Nucleus accumbens (tissue), 56 donors: ENCODE measurements at places on chromosomes 5 and 9.

DNA sequence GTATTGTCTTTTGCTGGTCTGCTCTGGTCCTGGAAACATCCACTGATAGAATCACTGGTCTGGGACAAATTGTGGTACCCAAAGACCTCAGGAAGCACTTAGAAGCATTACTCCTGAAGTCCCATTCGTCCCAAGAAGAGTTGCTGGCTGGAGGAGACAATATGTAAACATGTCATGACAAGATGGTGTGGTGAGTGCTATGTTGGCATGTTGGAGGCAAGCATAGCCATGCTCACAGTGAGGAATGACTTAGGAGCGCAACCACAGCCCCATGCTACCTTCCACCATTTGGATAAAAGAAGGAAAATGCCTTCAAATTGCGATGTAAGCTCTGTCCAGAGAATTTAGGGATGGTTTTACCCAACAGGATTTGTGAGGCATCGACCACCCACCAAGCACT lies 115.8 kb upstream of the STC2 start:
- no peak for DNase-seq

GRCh38 chr9:136014924-136015633 lies 53.9 kb upstream of the UBAC1 start:
- no peak for DNase-seq

DNA sequence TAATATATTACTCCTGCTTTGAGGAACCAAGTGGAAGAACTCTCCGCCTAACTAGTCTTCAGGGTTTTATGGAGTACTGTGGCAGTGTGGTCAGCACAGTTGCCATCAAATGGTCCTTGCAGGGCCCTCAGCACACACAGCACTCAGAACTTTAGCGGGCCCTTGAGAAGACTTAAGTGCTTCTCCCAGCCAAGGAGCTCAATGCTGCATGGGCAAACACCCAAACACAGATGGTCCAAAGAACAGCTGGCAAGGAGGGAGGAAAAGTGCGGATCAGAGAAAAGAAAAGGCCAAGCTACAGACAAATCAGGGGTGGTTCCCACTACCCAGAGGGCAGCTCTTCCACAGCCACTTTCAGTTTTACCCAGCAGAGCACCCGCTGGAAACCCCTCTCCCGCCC lies 98.6 kb downstream of the SPOCK1 start:
- no peak for DNase-seq

DNA sequence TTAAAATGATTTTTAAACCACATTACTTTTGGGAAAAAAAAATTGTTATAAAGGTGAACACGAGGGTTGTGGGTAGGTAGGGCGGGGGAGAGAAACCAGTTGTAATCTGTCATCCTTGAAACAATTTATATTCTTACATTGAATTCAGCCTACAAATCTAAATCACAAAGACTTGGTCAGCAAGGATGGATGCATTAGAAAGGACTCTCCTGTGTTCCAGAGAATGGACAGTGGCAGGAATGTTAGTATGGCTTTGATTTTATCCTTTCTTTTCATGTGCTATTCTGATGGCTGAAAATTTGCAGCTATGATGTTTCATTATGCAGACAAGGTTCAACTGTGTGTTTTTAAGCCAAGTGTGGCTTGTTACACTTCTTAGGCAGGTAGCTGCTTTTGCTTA lies 234.7 kb downstream of the SLF1 start:
- no peak for DNase-seq

DNA sequence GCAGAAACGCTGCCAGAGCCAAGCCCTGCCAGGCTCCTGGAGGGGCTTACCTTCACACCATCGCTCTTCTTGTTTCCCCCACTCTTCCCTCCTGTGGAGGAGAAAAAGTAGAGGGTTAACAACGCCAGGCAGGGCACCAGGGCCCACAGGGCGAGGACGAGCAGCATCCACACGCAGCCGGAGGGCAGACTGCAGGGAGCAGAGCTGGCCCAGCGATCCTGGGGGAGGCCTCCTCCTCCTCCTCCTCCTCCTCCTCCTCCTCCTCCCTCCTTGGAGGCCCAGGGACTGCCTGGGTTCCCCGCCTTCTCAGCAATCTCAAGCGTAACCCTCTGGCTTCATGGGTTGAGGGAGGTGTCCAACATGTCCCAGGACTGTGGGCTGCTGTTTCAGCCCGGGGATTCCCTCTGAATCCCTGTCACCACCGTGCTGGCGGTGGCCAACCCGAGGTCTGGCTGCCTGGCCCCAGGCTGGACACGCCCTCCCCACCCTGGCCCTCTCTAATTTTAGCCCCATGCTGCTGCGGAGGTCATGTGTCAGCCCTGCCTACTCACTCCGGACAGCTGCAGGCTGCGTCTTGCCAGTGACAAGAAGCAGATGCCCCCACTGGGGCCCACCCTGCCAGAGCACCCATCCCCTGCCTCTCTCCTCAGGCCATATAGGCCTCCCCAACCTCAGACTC lies 44.3 kb downstream of the CAMK2A start:
- DNase-seq = no peak

DNA sequence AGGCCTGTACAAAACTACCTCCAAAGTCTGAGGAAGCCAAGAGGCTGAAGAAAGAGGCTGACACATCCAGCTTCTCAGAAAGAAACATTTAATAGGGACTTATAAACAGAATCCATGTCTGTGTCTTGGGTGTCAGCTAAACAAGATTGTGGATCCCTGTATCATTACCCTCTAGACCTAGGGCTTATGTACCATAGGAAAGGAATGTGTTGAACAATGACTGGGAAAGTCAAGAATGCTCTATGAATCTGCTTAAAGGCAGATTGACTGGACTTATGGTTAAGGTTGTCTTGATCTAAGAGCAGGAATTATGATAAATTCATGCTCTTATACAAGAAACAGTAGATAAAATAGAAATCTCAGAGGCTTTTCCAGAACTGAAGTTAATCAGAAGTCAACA lies 335.7 kb upstream of the RPS23 start:
- DNase-seq = no peak

DNA sequence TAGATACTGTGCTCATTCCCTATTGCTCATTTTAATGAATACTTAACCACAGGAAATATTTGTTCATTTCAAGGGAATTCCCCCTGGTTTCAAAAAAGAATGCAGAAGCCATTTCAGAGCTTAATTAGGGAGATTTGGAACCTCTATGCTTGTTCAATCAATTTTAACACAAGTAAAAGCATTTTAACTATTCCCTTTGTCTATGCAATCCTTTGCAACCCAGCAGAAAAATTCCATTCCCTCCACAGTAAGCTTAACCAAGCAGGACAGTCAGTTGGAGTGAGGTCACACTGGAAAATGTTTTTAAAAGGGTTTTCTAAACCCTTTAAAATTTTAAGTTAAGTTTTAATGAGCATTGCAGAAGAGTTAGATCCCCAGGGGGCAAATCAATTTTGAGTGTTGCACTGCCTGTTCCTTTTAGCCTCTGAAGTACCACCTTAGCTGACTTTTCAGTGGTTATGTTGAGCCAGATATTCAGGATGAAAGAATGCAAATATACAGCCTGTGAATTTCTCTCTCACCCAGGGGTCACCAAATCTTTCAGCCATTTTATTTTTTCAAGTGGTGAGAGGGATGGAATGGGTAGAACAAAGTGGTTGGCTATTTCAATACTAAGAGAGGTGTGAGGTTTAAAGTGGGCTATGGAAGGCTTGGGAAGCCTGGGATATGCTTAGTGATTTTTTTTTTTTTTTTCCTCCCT lies 356.2 kb upstream of the NUDT12 start:
- DNase-seq = no peak

DNA sequence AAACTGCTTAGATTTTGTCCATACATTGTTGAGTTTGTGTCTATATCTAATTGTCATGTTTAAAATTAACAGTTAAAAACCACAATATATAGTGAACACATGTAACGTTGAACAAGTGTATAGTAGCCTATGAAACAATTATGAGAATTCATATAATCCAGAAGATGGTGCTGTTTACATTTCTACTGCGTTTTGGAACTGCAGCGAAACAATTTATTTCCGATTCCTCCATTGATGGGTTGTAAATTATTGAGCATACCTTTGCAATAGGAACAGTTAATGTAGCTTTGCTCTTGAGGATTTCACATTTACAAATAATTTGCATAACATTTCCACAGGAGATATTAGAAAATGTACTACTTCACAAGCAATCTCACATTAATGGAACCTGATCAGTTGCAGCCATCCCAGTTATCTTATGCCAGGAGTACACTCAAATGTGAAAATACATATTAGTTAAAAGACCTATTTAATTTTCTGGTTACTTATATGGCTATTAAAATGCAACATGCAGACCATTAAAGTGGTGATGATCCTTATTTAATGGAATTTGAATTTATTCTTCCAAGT lies 411.8 kb downstream of the CDH10 start:
- no peak for DNase-seq

DNA sequence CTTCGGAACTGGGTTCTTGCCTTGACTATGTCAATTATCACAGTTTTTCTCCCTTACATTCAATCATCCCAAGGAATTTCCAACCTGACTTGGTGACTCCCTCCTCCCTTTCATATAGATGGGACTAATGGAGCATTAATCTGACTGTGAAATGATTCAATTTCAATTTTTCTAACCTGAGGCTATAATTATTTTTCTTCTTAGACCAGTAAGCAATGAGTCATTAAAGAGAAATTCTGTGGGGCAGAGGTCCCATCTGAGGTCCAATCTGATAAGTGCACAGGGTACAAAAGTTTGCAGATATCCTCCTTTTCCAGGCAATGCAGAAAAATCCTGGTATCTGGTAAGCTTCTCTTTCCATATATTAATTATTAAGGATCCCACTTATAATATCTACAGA lies 18.9 kb downstream of the PDE4D start:
- DNase-seq = no peak

DNA sequence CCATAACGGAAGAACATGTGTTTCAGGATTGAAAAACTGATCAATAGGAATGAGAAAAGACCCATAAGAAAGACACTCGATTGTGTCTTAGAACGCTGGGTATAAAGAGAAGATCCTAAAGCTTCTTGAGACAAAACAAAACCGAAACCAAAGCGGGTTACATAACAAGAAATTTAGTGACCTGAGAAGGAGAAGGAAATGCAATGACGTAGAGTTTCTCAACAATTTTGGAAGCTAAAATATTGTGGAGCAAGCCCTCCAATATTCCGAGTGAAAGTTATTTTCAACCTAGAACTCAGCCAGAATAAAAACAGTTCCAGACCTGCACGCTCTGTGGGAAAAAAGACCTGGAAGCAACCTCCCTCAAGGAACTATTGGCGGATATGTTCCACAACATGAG lies 81.9 kb upstream of the FREM1 start:
- no peak for DNase-seq

DNA sequence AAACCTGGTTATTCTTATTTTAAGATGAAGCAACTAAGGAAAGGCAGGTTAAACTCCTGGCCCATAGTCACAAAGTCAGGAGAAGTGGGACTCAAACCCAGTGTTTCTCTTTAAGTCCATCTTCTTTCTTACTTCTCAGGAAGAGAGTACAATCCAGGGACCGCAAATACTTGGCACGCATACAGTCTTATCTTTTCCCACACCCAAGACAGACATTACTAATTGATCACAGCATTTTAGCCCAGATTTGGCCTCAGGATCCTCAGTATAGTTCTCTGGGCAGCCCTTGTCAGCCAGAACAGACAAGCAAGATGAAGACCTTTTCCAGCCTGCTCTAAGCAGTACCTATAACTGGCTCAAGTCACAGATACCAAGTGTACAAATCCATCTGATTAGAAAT lies 125.5 kb upstream of the RAI14 start:
- no peak for DNase-seq

GRCh38 chr5:150904479-150905311 lies at the start of gene ZNF300:
Gene ZNF300 (minus strand): TSS chr5:150904980. CDS start chr5:150903155, 1,825 bp downstream.
- peak; percentile 71 for DNase-seq

DNA sequence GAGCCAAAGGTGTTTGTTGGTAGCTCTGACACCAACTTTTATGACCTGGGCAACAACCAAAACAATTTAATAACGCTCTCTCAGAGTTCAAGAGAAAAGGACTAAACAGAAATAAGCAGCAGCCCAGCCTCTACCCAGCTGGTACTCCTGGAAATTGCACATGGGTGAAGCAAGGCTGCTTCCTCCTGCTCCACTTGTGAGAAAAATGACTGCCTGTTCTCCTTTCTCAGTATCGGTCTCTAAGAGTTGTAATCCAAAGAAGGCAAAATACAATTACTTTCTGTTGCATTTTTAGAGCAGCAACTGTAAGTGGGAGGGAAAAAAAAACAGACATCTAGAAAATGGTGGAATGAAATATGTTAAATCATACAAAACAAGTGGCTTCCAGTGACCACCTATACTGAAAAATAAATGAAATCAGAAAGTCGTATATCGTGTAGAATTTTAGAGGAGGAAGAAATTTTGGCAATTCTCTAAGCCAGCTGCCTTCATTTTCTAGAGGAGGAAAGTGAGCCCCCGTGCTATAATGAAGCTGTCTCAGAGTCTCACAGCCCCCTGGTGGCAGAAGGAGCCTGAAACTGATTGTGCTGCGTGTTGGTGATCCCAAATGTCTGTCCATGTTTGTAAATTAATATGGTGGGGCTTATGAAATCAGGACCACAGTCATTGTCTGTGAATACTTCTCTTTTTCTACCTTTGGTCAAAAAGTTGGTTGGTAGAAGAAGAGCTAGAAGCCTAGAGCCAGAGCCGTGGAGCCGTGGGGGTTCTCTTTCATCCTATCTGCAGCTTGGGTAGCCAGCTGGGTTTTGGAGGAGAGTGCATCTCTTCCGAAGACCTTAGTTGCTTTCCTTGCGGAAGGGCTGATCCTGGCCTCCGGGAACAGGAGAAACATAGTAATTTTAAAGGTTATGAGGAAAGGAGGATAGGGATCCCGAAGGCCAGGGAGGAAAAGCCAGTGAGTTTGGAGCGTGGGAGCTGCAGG lies 139.9 kb downstream of the PIP5K1B start:
- no peak for DNase-seq

DNA sequence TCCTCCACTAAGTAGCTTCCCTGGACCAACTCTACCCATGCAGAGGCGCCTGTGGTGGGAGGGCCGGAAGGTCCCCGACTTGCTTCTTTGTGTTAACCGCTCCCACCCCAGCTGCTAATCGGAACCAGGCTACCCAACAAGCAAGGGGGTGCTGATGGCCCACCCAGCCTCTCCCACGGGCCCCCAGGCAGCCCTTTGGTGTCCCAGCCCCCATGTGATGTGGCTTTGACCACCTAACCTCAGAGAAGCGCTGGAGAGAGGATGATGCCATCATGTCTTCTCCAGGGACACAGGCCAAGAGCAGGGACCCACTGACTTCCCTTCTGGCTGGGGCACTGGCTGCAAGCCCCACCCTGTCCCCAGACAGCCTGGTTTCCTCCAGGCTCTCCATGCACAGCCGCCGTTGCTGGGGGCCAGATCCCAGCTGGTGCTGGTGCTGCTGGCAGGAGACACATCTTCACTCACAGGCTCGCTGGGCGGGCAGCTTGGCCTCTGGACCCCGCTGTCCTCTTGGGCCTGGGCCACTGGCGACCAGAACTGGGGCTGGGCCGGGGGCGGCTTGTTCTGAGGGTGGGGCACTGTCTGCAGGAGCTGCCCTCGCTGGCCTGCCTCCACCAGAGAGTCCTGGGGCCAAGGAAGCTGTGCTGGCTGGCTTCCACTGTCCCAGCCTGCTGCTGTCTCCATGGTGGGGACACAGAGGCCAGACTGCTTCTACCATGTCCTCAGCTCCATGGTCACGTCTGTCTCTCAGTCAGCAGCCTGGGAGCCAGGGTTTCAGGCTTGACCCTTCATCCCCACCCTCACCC lies 27.8 kb downstream of the LAMC3 start:
- no peak for DNase-seq
